ENCODE measurements at places on chromosomes 6 and 20.

GRCh38 chr6:31358302-31358701 lies 1.3 kb upstream of the HLA-B start:
- DNase-seq, result no peak

DNA sequence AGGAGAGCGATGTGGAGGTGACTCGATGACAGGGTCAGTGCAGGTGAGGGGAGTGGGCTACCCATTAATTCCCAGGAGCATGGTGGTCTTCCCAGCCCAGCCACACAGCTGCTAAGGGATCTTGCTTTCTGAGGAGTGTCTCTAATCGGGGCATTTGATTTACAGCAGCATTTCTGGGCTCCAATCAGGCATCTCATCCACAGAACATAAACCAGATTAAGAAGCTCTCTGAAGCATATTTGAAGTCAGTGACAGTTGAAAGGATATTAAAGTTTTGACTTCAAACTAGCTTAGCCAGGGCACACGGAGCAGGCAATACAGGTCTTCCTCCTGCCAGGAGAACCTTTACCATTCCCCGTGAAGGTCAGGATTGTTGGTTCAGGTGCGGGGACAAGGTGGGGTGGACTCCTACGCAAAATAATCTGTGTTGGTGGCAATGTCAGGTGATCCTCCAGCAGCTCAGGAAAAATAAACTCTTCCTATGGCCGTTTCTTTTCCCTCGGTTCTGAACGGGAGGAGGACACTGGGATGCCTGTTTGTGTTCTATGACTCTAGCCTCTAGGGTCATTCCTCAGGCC lies 39.9 kb upstream of the ZNF831 start:
- no peak for DNase-seq

GRCh38 chr20:21702553-21703470 lies 2.7 kb upstream of the PAX1 start:
- DNase-seq, result no peak

GRCh38 chr20:59940956-59941294 lies 736 bp downstream of the FAM217B start:
- DNase-seq, result no peak

DNA sequence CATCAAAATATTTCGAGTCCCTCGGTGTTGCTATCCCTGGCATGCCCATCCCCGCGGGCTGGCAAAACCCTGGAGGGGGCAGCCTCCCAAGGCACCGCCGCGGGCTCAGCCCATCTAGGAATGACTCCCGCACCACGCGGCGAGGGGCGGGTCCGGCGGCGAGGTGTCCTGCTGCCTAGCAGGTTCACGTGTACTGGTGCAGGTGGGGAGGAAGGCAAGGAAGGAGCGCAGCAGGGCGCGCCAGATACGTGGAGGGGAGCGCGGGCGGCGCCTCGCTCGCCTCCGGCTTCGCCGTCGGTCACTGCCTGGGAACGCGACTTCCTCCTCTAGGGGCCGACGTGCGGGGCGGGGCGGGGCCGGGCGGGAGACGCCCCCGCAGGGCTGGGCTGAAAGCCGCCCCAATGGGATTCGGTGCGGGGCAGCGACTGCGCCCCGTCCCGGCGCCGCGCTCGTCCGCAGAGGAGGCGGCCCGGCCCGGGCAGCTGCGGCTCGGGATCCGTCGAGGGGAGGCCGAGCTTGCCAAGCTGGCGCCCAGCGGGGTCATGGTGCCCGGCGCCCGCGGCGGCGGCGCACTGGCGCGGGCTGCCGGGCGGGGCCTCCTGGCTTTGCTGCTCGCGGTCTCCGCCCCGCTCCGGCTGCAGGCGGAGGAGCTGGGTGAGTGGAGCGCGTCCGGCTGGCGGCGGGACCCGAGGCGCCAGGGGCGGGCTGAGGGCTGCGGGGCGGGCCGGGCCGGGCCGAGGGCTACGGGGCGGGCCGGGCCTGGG lies at the start of gene DCBLD1:
Gene DCBLD1 (plus strand): TSS at position 435 of the 764 bp plus-strand sequence. CDS start 108 bp downstream, at position 543.
- peak; percentile 68 for DNase-seq

GRCh38 chr6:5205877-5206850 lies 54.6 kb downstream of the LYRM4 start:
- DNase-seq, result no peak

DNA sequence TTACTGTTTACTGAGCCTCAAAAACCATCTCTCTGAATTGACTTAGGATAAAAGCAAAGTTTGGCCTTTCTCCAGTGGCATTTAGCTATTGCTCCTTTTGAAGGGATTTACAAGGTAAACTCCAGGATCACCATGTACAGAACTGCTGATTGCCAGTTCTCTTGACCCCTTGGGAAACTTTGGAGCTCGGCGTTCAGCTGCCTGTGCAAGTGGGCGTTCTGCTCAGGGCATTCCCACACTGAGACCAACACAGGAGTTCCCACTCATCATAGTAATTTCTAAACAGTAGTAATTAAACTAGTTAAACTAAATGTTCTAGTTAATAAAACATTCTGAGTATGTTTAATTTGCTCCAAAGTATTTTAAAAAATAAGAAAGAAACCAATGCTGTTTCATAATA lies 14.9 kb downstream of the KCNQ5 start:
- DNase-seq, result no peak

DNA sequence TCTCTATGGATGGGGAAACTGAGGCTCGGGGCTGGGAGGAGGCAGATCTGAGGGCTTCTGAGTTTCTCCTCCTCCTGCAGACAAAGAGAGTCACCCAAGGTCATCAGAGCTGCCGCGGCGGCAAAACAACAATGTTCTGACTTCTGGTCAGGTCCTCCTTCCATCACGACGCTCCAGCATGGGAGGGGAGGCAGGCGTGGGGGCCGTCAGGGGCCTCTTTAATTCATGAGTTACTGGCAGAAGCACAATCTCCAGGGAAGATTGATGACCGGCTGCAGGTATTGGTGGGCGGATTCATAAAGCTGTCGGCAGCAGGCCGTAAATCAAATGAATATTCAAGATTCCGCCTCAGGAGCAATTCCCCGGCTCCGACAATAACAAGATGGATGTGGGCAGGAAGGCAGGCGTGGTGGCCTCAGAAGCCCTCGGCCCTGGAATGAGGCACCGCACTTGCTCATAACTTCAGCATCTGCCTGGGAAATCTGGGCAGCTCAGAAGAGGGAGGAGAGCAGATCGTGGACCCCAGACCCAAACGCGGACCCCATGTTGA lies 19.1 kb downstream of the PCK1 start:
- DNase-seq, result no peak

- no peak for DNase-seq
These were observed 20.0 kb downstream of the PRPF6 start for GRCh38 chr20:64000906-64001305.

All from GM12891 (cell line).